ENCODE measurements at places on chromosomes 3 and 15.

DNA sequence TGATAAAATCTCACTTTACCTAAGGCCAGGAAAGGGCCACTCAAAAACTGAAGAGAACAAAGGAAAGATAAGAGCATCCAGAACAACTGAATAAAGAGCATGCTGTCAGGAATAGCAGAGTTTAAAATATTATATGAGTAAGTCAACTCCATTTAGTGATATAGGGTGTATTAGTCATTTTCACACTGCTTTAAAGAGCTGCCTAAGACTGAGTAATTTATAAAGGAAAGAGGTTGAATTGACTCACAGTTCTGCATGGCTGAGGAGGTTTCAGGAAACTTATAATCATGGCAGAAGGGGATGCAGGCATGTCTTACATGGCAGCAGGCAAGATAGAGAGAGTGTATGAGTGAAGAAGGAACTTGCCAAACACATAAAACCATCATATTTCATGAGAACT is 778.0 kb upstream of the NECTIN3 start:
- DNase-seq, result no peak

- no peak for DNase-seq
Measured at GRCh38 chr15:76866008-76866407, 39.1 kb downstream of the SCAPER start.

DNA sequence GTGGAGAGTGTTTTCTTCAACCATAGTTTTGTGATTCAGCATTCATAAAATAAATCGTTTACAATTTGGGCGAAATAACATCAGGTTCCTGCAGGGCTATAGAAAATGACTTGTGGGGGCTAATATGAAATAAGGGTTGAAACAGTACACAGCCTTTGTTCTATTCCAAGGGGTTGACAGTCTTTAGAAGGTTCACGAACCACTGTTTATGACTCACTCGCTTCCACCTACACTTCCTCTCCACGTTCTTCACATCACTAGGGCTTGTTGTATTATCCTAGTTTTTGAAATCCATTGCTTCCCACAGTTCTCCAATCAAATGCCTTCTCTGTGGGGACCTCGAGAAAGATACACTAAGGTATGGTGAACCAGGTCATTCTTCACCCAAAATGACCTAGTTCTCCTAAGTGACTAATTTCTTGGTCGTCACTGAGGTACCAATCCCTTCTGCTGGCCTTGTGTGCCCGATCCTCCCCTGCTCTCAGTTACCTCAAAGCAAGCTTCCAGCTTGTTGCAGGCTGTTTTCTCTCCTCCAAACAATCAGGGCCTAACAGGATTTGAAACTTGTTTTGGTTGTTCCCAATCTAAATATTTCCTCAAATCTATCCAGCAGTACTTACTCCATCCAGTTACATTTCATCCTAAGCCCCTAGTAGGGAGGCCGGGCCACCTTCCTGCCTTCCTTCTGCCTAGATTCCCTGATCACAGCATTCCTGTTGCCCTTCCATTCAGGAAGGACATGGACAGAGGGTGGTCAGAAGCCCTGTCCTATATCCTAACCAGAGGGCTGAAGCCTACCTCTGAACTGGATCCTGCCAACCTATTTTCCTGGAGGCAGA is 23.1 kb upstream of the TBL1XR1 start:
- DNase-seq, result no peak

GRCh38 chr15:89828281-89829145 is 13.9 kb upstream of the ANPEP start:
- DNase-seq, result no peak

GRCh38 chr3:122091602-122092295 is 36.6 kb downstream of the CD86 start:
- DNase-seq, result no peak

GRCh38 chr15:101143321-101143720 is 108.5 kb downstream of the CHSY1 start:
- no peak for DNase-seq

GRCh38 chr15:97129674-97130073 is 799.2 kb downstream of the NR2F2 start:
- no peak for DNase-seq

DNA sequence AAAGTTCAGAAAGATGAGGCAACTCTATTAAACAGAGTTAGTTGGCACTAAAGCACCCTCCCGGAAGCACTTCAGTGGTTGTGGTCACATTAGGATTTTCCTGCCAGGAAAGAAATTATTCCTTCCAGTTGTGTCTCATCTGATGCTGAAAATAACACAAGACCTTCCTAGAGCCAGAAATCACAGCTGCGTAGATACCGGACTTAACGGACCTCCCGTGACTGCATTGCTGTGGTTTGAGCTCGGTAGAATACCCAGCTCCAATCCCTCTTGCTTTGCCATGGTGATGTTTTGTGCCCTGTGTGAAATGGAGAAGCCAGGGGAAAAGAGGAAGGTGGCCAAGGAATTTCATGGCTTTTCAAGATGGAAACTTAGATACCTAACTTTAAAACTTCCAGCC is 215.0 kb upstream of the IGF1R start:
- DNase-seq, result no peak

DNA sequence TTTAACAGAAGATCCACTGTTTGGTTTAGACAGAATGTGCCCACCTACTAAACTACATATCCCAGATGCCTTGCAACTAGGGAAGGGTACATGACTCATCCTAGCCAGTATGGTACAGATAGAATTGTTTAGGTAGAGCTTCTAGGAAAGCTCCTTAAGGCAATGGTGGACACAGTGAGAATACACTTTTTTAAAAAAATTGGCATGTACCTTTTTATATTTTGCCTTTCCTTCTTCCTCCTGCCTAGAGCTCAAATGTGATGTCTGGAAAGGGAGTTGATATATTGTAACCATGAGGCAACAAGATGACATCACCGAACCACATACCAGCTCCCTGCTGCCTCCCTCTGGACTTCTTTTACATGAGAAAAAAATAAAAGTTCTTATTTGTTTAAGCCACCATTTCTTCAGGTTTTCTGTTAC is 14.4 kb upstream of the C3orf80 start:
- DNase-seq, result no peak

- no peak for DNase-seq
Measured at GRCh38 chr15:31136016-31136415, 34.5 kb upstream of the TRPM1 start.

- DNase-seq, result no peak
Measured at GRCh38 chr3:113141543-113141942, 69.8 kb upstream of the BOC start.

DNA sequence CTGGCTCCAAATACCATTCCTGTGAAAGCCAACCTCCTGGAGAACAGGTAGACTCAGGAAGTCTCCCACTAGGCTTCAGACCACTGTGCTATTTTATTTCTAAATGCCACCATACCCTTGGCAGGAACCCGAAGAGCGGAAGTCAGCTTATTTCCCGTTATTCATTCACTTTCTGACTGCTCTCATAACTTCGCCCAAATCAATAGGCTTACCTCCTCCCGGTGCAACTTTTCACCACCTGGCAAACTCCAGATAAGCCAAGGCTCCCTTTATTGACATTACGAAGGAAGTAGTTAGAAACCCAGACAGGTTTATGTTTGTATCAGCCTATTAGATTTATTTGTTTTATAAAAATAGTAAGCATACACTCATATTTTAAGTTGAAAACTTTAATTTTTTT is 3.3 kb upstream of the CCDC54 start:
- no peak for DNase-seq

- no peak for DNase-seq
Measured at GRCh38 chr3:119555309-119555735, 4.1 kb downstream of the CD80 start.

- no peak for DNase-seq
Measured at GRCh38 chr15:81410318-81410753, 36.3 kb upstream of the TMC3 start.

DNA sequence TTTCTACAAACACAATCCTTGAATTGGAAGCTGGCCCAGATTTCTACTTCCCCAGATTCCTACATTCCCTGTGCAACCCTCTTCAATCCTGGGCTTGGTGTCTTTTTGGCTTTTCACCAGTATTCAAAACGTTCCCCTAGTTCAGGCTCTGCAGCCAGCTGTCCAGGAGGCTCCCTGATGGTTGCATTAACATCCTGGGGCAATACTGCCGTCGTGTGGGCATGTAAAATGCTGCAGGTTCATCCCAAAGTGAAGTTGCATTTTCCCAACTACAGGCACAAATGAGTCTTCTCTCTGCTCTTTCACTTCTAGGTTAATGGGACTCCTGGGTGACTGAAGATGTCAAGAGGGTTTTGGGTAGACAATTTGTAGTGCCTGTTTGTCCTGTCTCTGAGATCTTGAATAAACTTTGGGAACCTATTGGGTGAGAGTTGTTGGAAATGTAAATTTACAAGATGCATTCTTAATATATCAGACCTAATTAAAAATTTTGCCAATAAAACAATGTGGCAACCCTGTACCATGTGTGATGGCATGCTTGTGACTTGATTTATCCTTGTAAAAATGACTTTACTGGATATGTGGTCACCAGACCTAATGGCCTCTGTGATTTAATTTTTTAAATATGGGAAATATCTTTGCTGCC is 28.6 kb downstream of the SOX14 start:
- DNase-seq, result no peak

DNA sequence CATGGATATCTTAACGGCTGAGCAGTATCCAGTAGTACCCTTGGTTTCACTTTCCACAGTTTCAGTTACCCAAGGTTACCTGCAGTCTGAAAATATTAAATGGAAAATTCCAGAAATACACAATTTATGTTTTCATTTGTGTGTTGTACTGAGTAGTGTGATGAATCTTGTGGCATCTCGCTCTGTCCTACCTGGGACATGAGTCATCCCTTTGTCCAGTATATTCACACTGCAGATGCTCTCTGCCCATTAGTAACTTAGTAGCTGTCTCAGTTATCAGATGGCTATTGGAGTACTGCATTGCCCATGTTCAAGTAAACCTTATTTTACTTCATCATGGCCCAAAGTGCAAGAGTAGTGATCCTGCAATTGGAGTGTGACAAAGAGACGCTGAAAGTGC is 26.1 kb downstream of the GASK1A start:
- no peak for DNase-seq

DNA sequence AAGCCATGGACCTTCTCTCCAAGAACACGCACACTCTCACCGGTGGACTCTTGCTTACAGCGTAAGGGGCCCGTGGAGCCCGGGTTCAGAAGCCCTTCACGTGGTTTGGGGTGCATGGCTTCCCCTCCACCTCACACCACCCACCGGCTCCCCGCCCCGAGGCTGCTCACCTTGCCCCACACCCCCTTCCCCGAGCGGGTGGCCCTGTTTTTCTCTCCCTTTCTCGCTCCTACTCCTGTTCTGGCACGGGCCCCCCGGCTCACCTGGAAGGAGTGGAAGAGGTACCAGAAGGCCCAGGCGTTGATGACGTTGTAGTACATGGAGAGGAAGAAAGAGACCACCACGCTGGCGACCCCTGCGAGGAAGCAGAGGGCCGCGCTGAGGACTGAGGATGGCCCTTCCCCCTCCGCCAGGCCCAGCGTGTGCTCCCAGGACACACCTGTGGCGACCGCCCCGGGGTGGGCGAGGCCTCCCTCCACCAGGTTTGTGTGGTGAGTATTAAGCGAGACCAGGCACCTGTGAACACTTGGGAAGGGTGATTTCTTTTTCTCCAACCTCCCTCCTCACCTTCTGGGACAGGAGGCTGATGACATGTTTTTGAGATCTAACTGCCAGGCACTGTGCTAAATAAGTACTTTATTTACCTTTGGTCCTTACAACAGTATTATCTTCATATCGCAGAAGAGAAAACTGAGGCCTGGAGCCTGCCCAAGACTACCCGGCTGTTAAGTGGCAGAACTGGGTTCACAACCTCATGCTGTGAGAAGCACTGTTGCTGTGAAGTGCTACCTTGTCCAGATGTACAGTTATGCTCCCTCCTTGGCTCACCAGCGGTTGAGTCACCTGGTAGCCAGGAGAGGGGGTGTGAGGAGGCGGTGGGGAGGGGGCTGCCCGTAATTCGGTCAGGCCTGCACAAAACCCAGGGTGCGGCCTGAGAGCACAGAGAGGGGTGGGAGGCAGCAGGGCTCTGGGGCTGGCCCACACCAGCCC is 16.3 kb downstream of the SLC6A20 start:
- DNase-seq, result peak; percentile 53

GRCh38 chr15:38972831-38973230 is 408.2 kb upstream of the RASGRP1 start:
- DNase-seq, result no peak

Measured in activated CD8-positive, alpha-beta memory T cell treated with anti-CD3 and anti-CD28 coated beads for 24 hours (primary cell).